HFF-Myc (cell line): ENCODE measurements at places on chromosomes 7 and 10.

- DNase-seq = no peak
These were observed 79.6 kb upstream of the CXCL12 start for GRCh38 chr10:44464503-44464902.

GRCh38 chr7:117269417-117269816 is 53.4 kb downstream of the WNT2 start:
- DNase-seq = peak; percentile 79

GRCh38 chr7:116495736-116496135 is 3.8 kb upstream of the CAV2 start:
- DNase-seq = no peak

DNA sequence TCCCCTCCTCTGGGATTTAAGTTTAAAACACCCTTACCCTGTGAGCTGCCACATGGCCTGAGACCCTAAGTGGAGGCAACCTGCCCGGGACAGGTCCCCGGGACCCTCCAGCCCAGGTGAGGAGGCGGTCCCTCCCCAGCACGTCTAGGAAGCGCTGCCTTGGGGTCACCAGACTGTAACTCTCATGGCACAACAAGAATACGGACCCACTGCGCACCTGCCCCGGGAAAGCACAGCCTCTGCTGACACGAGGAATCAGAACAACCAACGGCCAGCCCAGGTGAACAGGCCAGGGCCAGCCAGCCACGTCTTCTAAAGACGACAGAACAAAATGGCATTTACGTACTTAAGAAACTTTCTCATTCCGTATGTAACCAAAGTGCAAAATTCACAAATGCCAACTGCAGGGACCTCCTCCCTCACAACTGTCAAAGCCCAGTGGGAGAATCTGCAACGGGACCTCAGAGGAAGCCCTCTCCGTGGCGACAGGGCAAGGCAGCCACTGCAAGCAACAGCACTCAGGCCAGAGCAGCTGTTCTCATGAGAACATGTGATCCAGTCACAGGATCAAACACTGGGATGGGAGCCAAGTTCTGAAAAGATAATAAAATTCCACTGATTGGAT is 208.4 kb downstream of the DIP2C start:
- DNase-seq = no peak

GRCh38 chr10:122276611-122277208 is 5.6 kb downstream of the BTBD16 start:
- no peak for DNase-seq

GRCh38 chr10:85648279-85648754 is 718.3 kb downstream of the GRID1 start:
- DNase-seq = no peak

GRCh38 chr10:118495499-118495898 is 99.9 kb downstream of the PRLHR start:
- DNase-seq = no peak

DNA sequence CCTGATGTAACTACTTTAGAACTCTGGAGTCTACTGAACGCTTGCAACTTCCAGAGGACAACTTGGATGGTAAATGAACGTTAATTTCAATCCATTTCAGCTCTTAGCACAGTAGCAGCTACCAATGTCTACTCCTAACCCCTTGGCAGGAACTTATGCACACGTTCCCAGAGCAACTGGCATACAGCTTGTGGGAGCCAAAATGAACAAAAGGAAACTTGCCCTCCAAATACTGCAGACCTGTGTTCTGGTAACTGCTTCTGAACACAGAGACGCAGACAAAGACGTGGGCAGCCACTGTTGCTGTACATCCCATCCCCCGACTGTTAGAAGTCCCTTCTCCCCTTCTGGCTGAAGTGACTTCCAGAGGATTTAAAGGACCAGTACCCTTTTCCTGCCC is 61.3 kb downstream of the XPNPEP1 start:
- DNase-seq = no peak

DNA sequence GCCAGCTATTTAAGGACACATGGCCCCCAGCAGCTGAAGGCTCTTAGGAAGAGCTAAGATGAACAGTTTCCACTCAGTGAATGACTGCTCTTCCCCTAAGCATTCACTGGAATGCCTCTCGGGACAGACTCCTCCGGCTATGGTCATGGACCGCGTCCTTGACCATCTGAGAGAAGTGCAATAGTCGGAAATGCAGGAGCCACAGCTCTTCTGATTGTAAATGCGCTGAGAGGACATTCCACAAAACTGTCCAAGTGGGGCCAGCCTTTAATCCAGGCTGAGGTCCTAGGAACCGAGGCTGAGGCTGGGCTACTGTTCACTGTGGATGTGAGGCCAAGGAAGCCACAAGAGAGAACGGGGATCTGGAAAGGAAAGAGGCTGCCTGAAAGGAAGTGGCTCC is 162.0 kb upstream of the TMEM72 start:
- no peak for DNase-seq

DNA sequence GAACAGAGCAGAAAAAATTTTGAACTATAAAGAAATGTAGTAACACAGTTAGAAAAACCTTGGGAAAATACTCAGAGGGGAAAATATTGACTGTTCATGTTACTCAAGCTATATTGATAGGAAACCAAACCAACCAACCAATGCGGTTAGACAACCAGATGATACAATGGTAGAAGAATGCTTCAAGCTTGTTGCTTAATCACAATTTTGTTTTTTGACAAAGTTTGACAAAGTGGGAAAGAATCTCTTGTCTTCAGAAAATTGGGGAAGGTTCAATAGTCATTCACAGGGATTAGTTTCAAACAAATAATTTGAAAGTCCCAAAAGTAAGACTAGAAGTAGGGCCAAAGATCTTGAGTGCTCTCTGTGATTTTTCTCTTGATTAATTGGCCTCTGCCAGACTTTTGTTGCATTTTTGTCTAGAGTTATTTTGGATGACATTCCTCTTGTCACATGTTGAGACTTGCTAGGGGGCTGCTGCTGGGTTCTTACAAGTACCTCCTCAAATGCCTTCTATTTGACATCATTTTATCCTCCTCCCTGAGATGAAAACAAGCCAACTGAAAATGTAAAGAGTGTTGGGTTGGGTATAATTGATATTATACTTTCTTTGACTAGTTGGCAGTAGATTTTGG is 233.1 kb upstream of the PHYHIPL start:
- no peak for DNase-seq

- peak; percentile 30 for DNase-seq
These were observed 85.5 kb downstream of the TBXAS1 start for GRCh38 chr7:139914306-139915267.

- DNase-seq = no peak
These were observed 3.5 kb downstream of the THAP5 start for GRCh38 chr7:108565987-108566386.
